Liver (tissue), 10 donors: ENCODE measurements at places on chromosomes 2 and 18. TPM values are rescaled to one million over a fixed set of nuclear protein-coding genes. Genes with fewer than 3 reads are reported as not detected.
A peak's percentile ranks its signal among the peaks of the same experiment; 100 is the strongest.

GRCh38 chr18:13376298-13376840 lies 157.8 kb downstream of the LDLRAD4 start:
- DNase-seq: no peak

DNA sequence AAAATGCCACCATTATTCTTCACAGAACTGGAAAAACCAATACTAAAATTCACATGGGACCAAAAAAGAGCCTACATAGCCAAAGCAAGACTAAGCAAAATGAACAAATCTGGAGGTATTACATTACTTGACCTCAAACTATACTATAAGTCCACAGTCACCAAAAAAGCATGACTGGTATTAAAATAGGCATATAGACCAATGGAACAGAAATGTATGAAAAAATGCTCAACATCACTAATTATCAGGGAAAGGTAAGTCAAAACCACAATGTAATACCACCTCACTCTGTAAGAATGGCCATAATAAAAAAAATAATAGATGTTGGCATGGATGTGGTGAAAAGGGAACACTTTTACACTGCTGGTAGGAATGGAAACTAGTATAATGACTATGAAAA lies 158.6 kb downstream of the CDH2 start:
- no peak for DNase-seq

Gene ATG9A
- polyA plus RNA-seq: 31.1 TPM

DNA sequence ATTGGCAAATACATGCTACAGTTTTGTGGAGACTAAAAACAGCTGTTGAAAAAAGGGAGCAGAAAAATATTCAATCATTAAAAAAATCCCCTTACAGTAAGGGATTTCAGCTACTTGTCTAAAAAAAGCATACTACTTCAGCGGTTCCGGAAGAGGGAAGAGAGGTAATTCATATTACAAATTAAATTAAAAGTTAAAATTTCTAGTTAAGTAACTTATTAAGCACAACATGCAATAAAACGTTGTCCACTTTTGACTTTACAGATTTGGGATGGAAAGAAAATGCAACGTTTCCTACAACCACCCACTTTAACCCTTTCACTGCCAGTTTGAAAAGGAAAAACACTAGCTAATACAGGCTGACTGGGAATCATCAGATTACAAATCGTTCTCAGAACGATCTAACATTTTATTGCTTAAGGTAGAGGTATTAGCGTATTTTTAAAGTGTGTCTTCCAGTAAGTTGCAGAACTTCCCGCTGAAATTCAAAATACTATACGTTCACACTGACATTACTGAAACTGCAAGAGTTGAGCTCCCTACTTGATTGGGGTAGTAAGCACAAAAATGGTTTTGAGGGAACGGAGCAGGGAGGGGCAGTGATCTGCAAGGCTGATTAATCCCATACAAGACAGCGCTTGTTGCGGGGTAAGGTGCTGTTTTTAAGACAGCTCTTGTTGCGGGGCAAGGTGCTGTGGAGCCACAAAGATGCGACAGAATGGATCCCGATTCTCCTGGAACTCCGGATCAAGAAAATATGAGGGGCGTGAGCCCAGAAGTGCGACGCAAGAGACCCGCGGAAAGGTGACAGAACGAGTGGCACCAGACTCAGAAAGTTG lies 743 bp downstream of the HADHA start:
- no peak for DNase-seq

DNA sequence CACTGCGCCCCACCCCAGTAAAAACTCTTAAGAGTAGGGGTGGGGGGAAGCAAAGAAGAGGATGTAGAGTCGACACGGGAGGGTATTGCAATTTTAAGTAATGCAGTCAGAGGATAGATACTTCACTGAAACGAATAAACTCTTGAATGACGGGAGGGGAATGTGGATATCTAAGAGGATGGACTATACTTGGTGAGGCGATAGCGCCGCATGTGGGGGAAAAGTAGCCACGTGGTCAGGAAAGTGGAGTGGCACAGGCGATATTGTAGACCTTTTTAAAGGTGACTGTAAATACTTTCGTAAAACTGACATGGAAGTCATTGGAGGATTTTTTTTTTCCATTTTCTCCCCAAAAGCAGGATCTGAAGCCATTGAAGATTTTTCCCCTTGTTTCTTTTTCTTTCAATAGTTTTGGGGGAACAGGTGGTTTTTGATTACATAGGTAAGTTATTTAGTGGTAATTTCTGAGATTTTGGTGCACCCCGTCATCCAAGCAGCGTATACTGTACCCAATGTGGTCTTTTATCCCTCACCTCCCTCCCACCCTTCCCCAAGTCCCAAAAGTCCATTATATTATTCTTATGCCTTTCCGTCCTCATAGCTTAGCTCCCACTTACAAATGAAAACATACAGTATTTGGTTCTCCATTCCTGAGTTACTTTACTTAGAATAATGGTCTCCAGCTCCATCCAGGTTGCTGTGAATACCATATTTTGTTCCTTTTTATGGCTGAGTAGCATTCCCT lies 13.8 kb downstream of the CLK1 start:
- no peak for DNase-seq

DNA sequence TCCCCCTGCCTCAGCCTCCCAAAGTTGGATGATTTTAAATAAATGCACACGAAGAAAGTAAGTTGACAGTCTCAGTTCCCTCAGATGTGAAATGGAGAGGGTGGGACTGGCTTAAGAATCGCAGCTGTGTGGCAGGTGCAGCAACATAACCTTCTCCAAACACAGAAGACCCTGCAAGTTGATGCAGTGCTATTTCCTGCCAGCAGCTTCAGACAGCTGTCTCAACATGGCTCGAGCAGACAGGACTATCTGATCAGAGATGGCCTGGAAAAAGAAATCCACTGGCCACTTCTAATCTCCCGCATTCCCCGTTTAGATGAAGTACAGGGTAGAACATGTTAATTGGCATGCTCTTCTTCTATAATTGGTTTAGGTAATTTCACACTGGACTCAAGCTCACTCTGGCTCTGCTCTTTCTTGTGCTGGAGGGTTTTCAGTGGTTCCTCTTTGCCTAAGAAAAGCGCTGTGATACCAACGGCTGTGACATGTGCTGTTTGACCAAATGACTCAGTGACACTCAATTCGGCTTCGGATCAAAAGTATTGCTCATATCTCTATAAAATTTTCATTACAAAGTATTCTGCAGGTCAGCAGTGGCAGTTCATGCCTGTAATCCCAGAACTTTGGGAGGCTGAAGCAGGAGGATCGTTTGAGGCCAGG lies 40.2 kb downstream of the MYOM1 start:
- no peak for DNase-seq

GRCh38 chr2:160429248-160430000 lies 64.2 kb downstream of the RBMS1 start:
- DNase-seq: no peak

- no peak for DNase-seq
Measured at GRCh38 chr18:29104227-29104626, 927.3 kb upstream of the CDH2 start.

DNA sequence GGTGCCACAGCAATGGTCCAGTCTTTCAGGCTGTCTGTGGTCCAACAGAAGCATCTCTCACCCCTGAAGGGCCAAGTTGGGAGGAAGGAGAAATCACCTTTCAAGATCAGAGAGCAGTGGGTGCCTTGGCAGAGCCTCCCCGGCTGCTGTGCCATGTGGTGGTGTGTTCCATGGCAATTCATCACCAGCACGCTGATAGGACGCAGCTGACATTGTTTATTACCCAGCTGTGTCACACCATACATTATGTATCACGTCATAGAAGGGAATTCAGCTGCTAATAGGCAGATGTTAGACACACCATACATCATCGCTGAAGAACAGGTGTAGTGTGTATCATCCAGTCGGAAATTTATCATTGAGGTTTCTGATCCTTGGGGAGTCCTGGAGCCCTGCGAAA lies 29.6 kb upstream of the RPL31 start:
- no peak for DNase-seq

GRCh38 chr2:239394978-239395377 lies 5.8 kb downstream of the HDAC4 start:
- no peak for DNase-seq

Gene MROH2A
- polyA plus RNA-seq: 0.28 TPM

- no peak for DNase-seq
Measured at GRCh38 chr2:201696151-201696659, 2.2 kb downstream of the MPP4 start.

Gene EGR4
- polyA plus RNA-seq: not detected

DNA sequence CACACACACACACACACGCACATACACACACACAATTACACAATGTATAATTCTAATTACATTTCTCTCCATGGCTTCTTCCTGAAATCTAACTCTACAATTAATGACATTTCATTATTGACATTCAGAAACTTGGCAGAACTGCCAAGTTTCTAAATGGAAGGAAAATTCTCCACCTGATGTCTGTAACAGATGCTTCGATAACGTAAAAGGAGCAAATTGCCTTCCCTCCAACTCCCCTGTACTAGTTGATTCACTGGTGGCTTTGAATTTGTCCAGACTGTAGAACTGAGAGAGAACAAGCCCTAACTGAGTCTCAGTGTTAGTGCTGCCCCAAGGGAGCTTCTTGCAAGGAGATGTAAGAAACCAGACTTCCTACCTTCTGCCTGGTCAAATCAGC lies 255.1 kb upstream of the TMEM200C start:
- no peak for DNase-seq

GRCh38 chr2:134370655-134371445 lies 117.0 kb downstream of the MGAT5 start:
- no peak for DNase-seq

GRCh38 chr2:21519821-21520220 lies 396.1 kb downstream of the TDRD15 start:
- no peak for DNase-seq

GRCh38 chr18:50398947-50399346 lies 24.1 kb downstream of the SKA1 start:
- no peak for DNase-seq

DNA sequence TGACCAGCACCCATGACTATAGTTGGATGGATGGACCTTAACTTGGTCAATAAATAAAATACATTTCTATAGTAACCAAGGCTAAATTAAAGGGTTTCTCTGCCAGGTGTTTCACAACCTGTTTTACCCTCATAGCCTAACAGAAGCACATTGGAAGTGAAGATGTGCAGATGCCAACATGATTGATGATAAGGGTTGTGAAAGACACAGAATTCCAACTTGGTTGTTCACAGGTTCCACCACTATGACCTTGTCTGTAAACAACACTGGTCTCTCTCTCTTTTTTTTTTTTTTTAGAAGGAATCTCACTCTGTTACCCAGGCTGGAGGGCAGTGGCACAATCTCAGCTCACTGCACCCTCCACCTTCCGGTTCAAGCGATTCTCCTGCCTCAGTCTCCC lies 37.5 kb upstream of the PTH2R start:
- no peak for DNase-seq

- no peak for DNase-seq
Measured at GRCh38 chr2:11385847-11386246, 41.4 kb upstream of the ROCK2 start.

GRCh38 chr2:18922276-18922675 lies 332.9 kb upstream of the NT5C1B start:
- no peak for DNase-seq

- DNase-seq: no peak
Measured at GRCh38 chr2:43444989-43445645, 150.7 kb downstream of the THADA start.

DNA sequence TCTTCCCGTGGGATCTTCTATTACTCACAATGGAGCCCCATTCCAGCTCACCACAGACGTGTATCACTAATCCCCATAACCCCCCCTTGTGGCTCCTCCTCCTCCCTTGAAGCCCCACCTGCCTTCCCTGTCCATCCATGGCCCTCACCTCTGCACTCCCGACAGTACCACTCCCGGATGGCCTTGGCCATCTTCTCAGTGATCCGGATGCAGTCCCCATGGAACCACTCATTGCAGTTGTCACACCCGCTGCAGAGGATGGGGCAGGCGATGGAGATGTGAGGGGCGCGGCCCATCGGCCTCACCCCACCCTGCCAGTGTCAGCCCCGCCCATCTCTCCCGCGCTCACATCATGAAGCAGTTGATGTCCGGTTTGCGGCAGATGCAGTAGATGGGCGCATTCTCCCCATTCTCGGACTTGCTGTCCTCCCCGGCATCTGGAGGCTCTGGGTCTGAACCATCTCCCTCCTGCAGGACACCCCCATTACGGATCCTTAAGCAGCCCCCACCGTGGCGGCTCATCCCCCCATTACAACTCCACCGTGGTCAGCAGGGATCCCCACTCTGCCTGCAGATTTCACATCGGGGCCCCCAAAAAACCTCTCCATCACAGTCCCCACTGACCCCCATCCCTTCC lies 983 bp downstream of the CXXC1 start:
- DNase-seq: peak; percentile 79

Gene VPS4B
- 12.2 TPM for polyA plus RNA-seq

- no peak for DNase-seq
Measured at GRCh38 chr2:168167511-168168263, 79.7 kb downstream of the STK39 start.

GRCh38 chr18:25248755-25249154 lies 103.2 kb downstream of the ZNF521 start:
- DNase-seq: no peak

DNA sequence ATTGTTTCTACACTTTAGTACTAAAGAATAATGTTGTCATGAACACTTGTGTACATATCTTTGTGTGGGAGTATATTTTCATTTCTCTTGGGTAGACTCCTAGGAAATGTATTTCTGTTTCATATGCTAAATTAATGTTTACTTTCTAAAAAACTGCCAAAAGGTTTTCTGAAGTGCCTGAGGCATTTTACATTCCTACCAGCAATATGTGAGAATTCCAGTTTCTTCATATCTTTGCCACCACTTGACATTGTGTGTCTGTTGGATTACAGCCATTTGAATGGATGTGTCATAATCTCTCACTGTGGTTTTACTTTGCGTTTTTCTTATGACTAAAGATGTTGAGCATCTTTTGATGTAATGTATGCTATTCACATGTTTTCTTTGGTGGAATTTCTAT lies 428.2 kb upstream of the KCNH7 start:
- no peak for DNase-seq

DNA sequence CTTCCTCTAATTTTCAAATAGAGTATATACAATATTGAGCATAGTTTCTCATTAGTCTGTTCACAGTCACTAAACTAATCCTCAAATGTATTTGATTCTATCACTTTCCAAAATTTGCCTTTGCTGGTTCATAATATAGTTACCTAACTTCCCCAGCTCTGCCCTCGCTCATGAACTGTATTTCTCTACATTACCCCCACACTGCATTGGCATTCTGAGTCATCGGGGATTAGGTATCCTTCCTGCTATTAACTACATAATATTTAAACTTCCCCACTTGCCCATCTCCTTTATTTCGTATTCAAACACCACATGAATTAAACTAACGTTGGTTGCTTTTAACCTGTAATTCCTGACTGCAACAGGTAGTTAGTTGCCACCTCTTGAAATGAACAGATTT lies 14.8 kb upstream of the CLASP1 start:
- no peak for DNase-seq

GRCh38 chr2:108320326-108320922 lies 31.7 kb downstream of the SULT1C2 start:
- no peak for DNase-seq

DNA sequence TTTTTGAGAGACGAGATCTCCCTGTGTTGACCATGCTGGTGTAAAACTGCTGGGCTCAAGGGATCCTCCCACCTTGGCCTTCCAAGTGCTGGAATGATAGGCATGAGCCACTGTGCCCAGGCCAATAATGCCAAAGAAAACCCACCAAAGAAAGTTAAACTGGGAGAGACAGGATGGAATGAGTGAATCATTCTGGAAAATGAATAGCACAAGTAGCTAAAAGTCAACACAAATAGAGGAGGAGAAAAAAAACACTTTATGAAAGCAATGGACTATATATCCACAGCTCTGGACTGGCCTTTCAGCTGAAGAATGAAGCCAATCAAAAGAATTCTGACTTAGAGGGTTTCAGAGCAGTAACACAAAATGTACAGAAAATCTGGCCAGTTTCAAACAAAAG lies 23.9 kb downstream of the IAH1 start:
- no peak for DNase-seq

Gene SPDYA
- polyA plus RNA-seq: not detected

Gene IL36A
- not detected for polyA plus RNA-seq
